ENCODE measurements at places on chromosomes 7 and 10. TPM values are rescaled to one million over a fixed set of nuclear protein-coding genes. Genes with fewer than 3 reads are reported as not detected.

DNA sequence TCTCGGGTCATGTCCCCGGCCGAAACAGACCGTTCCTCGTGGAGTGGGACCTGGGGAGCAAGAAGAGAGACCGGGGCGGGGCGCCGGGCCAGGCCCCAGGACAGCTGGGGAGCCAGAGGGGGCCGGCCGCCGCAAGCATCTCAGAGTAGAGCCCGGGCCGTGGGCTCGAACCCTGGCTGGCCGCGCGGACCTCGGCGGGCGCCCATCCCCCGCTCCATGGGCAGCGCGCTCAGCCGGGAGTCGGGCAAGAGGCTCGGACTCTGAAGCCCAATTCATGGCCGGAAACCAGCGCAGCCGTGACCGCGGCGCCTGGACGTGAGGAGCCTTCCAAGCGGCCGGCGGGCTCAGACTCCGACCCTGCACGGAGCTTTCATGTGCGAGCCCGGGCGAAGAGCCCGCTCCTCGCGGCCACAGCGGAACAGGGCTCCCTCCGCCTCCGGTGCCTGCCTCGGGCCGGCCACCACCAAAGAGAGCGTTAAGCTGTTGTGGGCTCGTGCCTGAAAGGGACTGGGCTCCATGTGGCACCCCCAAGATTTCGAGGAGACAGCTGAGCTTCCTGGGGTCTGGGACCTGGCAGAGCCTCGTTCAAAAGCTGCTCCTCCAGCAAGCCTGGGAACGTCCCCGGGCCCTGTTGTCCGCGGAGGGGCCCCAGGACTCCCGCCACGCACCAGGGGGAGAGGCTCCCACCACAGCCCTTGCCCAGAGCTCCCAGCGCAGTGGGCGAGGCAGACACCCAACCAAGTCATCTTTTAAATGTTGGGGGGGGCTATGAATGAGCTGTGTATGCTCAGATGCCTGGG lies 757 bp upstream of the GRID1 start:
- no peak for DNase-seq

WEE2 gene
- total RNA-seq = not detected

- DNase-seq = no peak
These were observed 246.6 kb downstream of the ZMYND11 start for GRCh38 chr10:381805-382204.

DNA sequence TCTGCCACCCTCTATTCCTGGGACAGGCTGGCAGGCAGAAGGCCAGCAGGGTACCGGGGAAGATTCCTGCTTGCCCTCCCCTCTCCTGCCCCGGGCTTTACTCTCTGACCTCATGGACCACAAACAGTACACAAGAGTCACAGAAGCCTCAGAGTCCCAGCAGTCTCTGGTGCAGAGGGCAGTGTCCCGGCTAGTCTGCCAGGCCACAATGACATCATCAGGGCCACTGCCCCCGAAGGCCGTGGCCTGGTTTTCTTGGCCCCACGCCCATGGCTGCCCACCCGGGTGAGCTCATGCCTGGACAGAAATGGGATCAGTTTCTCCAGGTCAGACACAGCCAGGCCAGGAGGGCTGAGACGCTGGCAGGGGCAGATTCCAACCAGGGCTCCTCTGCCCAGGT lies 91.9 kb downstream of the MYL10 start:
- no peak for DNase-seq

DNA sequence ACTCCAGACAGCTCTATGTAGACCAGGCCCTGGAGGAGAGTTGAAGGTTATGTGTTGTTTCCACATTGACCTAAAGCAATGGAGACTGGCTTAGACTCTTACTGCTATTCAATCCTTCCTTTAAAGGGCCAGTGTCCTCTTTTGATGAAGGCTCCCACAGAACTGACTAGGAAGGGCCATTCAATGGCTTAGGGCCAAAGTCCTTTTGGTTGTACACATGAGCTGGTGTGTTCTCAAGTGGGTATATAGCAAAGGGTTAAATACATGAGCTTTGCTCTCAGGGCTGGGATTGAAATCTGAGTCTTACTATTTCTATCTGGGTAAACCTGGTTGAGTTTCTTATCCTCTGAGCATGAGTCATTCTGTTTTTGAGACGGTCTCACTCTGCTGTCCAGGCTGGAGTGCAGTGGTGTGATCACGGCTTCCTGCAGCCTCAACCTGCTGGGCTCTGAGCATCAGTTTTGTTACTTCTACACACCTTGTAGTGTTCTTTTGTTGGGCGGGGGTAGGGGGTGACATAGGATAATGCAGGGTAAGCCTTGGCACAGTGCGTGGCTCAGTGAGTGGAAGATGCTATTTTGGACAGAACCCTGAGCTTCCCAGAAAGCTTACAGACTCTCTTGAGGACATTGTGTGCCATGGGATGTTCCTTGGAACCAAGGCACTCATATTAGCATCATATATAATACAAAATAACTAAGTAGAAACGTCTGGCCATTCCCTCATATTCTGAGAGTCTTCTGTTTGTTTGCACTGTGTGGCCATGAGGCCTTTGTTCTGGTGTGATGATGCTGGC lies 90.1 kb downstream of the ABCC2 start:
- peak; percentile 51 for DNase-seq

C10orf88 gene
- 4.1 TPM for total RNA-seq

DNA sequence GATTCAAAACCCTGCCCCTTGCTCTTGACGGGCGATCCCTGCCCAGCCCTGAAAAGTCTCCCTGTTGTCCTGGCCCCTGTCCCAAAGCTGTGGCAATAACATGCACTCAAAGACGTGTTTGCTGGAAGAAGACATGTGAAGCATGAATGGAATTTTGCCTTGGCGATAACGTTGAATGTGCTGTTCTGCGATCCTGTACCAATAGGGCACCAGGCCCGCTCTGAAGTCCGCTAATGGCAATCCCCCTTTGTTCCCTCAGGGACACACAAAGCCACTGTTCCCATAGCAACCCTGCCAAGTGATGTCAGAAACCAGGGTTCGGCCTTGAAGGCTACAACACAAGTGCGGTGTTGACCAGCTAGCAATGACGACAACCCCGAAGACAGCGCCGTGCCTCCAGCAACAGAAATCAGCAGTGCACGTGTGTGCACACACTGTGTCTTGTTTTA lies 284.6 kb downstream of the KLF6 start:
- no peak for DNase-seq

GRCh38 chr10:123611243-123611642 lies 54.9 kb upstream of the GPR26 start:
- no peak for DNase-seq

DNA sequence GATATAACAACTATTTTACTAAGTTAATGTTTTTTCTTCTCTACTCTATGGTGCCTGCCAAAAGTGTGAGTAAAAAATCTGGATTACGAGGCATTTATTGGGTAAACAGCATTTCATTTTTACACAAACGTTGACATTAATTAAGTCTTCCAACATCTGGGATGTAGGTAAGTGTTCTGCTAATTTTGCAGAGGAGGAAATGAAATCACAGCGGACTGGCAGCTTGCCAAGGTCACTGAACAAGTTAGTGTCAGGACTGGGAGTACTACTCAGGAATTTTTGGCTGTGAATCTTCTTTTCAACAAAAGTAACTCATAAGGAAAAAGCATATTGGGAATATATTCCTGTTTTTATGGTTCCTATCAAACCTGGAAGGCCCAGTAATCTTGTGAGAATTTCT lies 612.1 kb upstream of the FZD8 start:
- DNase-seq = peak; percentile 2
